ENCODE measurements at places on chromosomes 5 and 9. TPM values are rescaled to one million over a fixed set of nuclear protein-coding genes. Genes with fewer than 3 reads are reported as not detected.

ZBTB43 gene
- total RNA-seq = 19.8 TPM

CKS2 gene
- total RNA-seq = 163 TPM

LHX3 gene
- not detected for total RNA-seq

SMIM15 gene
- 47.5 TPM for total RNA-seq

DNA sequence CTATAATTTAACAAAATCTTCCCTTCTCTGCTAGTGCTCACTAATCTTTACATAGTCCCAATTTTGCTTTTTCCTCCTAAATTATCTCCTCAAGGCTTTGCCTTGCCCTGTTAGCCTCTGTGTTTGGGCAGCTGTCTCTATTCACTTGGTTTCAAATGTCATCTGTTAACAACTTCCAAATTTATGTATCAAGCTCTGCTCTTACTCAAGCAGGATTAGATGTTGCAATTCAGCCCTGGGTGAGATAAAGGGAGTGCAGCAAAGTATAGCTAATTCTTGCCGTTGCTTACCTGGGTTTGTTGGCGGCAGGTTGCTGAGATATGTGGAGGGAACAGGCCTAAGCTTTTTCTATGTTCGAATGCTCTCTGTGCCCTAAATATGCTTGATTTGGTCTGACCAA, 483.8 kb downstream of the DMAC1 start:
- H3K4me3 ChIP-seq = no peak overlapping the region
- no peak for DNase-seq
- H3K27ac ChIP-seq = no peak overlapping the region
- no peaks in the 10 kb centered on the region for H3K4me1 ChIP-seq

DNA sequence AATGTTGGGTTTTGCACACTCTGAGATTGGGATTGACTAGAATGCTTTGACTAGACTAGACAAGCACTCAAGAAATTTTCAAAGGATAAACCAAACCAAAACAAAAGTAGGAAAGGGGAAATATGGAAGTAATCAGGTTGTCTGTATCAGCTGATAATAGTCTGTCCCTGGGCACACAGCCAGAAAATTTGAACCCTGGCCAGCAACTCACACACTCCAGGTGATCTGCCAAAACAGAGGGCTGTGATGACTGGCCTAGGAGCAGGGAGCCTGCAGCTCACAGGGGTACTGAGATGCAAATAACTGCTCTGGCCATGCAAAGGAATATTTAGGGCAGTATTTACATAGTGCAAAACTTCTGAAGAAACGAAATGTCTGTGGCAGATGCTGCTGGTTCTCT, 112.3 kb upstream of the SMIM23 start:
- peaks cover 4% of the 10 kb centered on the region for H3K4me1 ChIP-seq
- no peak overlapping the region for H3K27ac ChIP-seq
- H3K27me3 ChIP-seq = no peaks in the 10 kb centered on the region
- no peak for DNase-seq
- H3K4me3 ChIP-seq = no peak overlapping the region
- H3K36me3 ChIP-seq = no peaks in the 10 kb centered on the region

DNA sequence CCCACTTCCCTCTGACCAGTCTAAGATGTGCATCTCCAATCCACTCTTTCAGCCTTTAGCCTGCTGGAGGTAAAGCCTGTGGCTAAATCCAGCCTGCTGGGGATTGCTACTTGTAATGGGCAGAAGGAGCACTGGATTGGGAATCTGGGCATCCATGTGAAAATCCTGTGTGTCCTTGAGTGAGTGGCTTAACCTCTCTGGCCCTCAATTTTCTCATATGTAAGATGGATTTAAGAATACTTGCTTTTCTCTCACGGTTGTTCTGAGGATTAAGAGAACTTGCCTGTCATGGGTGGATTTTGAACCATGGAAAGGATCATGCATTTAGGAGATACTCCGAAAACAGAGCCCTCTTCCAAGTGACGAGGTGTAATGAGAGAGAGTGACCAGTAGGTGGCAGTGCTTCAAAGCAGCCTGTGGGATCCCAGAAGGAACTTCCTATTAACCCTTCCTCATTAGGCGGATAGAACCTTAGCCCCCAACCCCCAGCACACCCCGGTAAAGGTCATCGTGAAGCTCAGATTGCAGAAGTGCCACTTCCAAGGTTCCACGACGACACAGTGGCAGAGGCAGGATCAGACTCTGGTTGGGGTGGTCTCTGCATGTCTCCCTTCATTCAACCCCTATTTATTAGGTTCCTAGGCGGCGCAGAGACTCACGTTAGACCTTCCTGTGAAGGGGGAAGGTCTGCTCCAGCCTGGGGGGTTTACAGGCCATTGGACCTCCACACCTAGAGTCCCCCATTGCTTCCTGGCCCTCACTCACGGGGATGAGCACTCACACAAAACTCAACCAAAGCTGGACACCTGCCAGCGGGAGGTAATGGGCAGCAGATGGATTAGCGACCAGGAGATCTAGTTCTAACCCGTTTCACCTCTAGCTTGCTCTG, 68.7 kb upstream of the ZNF618 start:
- DNase-seq = peak; percentile 86
- no peaks in the 10 kb centered on the region for H3K36me3 ChIP-seq
- H3K4me3 ChIP-seq = no peak overlapping the region
- H3K4me1 ChIP-seq = no peaks in the 10 kb centered on the region
- H3K27ac ChIP-seq = no peak overlapping the region

DNA sequence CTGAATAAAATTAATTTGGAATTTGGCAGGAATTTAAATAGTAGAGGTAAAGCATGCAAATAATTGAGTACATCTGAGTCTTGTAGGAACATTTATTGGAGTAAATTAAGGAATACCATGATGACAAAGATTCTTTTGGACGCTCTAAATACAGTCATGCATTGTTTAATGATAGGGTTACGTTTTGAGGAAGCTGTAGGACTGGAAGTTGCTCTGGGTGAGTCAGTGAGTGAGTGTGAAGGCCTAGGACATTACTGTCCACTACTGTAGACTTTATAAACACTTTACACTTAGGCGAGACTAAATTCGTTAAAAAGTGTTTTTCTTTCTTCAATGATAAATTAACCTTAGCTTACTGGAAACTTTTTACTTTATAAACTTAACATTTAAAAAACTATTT, 113.0 kb downstream of the FAM170A start:
- H3K4me1 ChIP-seq = no peaks in the 10 kb centered on the region
- no peaks in the 10 kb centered on the region for H3K36me3 ChIP-seq
- no peaks in the 10 kb centered on the region for H3K27me3 ChIP-seq
- H3K4me3 ChIP-seq = no peak overlapping the region
- H3K27ac ChIP-seq = no peak overlapping the region

DNA sequence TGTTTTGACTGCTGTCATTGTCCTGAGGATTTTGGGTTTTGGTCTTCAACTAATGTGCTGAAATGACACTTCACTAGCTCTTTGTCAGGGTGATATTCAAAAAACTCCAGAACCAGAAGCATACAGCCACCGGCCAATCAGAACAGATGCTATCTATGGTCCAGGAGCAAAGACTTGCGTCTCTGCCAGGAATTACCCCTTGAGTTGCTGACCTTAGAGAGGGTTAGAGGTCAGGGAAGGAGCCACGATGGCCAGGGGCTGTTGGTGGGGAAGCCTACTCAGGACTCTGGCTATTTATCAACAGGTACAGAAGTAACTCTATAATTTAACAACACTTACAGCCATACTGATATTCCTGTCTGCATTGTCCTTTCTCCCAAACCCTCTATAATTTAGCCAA, 356.8 kb downstream of the EFNA5 start:
- H3K4me3 ChIP-seq = no peak overlapping the region
- no peaks in the 10 kb centered on the region for H3K36me3 ChIP-seq
- H3K27me3 ChIP-seq = no peaks in the 10 kb centered on the region
- no peaks in the 10 kb centered on the region for H3K4me1 ChIP-seq

- H3K27ac ChIP-seq = no peak overlapping the region
- no peak for DNase-seq
- no peak overlapping the region for H3K4me3 ChIP-seq
Measured at GRCh38 chr9:77975806-77976205, 55.8 kb downstream of the GNAQ start.

DNA sequence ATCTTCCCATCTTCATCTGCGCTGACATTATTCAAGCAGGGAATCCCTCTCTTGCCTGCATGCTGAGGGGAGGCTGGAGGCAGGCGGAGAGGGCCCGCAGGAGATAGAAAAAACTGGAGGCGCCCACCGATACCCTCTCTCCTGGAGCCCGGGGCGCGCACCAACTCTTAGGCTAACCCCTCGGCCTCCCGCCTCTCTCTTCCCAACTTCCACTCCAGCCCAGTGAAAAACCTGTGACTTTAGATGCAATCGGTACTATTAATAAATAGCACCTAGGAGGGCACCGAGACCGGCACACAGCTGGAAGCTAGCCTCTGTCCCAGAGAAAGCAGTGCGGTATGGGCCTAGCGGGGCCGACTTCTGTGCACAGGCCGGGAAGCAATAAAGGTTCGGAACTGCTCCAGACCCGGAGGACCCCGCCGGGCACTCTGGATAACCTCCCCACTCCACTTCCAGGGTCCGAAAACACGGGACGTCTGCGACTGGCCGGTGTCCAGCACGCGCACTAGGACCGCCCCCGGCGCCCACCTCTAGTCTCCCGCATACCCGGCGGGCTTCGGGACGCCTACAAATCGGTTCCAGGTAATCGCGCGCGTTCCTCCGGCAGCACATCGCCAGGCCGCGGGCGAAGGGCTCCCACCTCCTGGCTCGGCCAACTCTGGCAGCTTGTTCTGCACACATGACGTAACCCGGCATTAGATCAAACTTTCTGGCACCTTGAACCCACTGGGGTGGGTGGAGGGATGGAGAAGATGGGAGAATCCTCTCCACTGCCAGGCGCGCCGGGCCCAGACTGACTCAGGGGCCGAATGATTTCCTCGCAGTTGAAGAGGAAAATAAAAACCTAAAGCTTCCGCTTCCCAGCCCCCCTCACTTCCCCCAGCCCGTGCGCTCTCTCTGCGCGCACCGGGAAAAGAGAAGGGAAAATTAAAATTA, 1.4 kb downstream of the EFNA5 start:
- peaks cover 9% of the 10 kb centered on the region for H3K36me3 ChIP-seq
- peaks cover 3% of the 10 kb centered on the region for H3K4me1 ChIP-seq
- peak overlapping the region; percentile 92 for H3K4me3 ChIP-seq
- H3K27me3 ChIP-seq = no peaks in the 10 kb centered on the region

DNA sequence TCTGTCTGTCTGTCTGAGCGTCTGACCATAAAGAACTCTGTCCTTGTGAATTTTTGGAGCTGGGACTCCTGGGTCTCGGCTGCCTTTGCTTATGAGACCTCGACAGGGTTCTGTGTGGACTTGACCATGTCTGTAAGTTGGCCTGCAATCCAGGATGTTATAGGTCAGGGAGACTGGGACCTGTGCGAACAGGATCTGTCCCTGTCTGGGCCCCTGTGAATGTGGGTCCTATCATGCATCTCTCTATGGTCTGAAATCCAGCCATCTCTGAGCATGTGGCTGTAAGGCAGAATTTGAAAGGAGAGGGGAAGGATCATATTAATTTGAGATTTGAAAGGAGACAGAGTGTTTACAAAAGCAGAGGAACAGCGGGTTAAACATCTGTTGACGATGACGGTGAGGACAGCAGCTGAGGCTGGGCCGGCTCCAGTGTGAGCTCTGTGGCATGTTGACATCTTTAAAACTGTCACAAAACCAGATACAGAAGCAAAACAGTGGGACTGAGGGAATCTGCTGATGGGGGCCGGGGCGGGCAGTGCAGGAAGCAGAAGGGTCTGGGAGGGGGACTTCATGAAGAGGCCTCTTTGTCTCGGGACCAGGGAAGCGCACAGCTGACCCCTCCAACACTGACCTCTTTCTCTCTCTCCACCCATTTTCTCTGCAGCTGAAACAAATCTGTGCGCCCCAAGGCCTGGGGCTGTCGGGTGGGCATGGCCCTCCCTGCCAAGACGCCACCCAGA, 19.1 kb upstream of the MVB12B start:
- no peak overlapping the region for H3K4me3 ChIP-seq
- DNase-seq = peak; percentile 31
- no peaks in the 10 kb centered on the region for H3K4me1 ChIP-seq
- H3K27ac ChIP-seq = peak overlapping the region; percentile 3
- H3K36me3 ChIP-seq = no peaks in the 10 kb centered on the region

- no peaks in the 10 kb centered on the region for H3K36me3 ChIP-seq
- DNase-seq = no peak
- no peaks in the 10 kb centered on the region for H3K4me1 ChIP-seq
- H3K27ac ChIP-seq = no peak overlapping the region
- H3K4me3 ChIP-seq = no peak overlapping the region
Measured at GRCh38 chr5:107954254-107954653, 283.5 kb upstream of the EFNA5 start.

DNA sequence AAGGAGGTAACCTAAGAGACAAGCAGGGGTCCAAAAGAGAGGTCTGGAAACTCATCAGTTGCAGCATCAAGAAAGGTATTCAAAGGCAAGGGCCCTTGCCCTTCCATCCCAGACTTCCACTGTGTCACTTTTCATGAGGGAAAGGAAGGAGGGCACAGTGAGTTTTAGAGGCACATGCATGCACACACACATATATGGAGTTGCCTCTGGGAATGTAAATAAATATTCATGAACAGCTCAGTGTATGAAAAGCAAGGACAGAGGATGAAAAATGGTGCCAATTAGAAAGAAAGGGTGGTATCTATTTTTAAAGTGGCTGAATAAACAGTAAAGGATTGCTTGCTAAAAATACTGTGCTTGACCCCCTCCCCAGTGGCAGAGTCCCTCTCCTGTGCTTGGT, 105.3 kb upstream of the LRRTM2 start:
- no peaks in the 10 kb centered on the region for H3K27me3 ChIP-seq
- H3K27ac ChIP-seq = no peak overlapping the region
- H3K4me1 ChIP-seq = peaks cover 2% of the 10 kb centered on the region
- no peaks in the 10 kb centered on the region for H3K36me3 ChIP-seq

GRCh38 chr5:128224336-128224735, 140.8 kb downstream of the SLC12A2 start:
- H3K36me3 ChIP-seq = no peaks in the 10 kb centered on the region
- DNase-seq = no peak
- no peaks in the 10 kb centered on the region for H3K27me3 ChIP-seq
- H3K4me3 ChIP-seq = no peak overlapping the region
- no peaks in the 10 kb centered on the region for H3K4me1 ChIP-seq
- H3K27ac ChIP-seq = no peak overlapping the region

- no peak overlapping the region for H3K27ac ChIP-seq
- no peaks in the 10 kb centered on the region for H3K27me3 ChIP-seq
- H3K36me3 ChIP-seq = no peaks in the 10 kb centered on the region
- no peaks in the 10 kb centered on the region for H3K4me1 ChIP-seq
- DNase-seq = no peak
- no peak overlapping the region for H3K4me3 ChIP-seq
Measured at GRCh38 chr9:4904322-4905134, 80.5 kb upstream of the JAK2 start.

GRCh38 chr5:109316634-109317033, 93.1 kb downstream of the PJA2 start:
- DNase-seq = no peak
- H3K36me3 ChIP-seq = no peaks in the 10 kb centered on the region
- no peak overlapping the region for H3K27ac ChIP-seq
- H3K27me3 ChIP-seq = no peaks in the 10 kb centered on the region

DNA sequence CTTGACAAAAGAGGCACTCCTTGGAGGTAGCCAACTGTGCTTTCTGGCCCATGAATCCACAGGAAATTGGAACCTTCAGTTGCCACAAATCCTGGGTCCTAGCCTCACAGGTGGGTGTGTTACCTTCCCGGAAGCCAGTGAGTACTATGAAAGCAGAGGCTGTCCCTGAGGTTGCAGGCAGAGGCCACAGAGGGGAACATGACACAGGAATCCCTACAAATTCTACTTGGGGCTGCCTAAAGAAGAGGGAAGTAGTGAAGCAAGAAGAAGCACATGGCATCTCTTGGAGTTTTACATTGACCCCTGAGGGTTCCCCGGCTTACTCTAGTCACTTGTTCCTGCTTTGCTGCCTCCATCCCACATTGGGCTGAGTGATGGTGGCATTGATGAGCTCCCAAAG, 2.6 kb downstream of the SLC22A5 start:
- no peak overlapping the region for H3K4me3 ChIP-seq
- H3K4me1 ChIP-seq = peaks cover 6% of the 10 kb centered on the region
- H3K27ac ChIP-seq = no peak overlapping the region
- no peaks in the 10 kb centered on the region for H3K36me3 ChIP-seq
- H3K27me3 ChIP-seq = peaks cover 22% of the 10 kb centered on the region
- no peak for DNase-seq

All from endodermal cell (in vitro differentiated cells).